ENCODE measurements at places on chromosomes 5 and 9.

DNA sequence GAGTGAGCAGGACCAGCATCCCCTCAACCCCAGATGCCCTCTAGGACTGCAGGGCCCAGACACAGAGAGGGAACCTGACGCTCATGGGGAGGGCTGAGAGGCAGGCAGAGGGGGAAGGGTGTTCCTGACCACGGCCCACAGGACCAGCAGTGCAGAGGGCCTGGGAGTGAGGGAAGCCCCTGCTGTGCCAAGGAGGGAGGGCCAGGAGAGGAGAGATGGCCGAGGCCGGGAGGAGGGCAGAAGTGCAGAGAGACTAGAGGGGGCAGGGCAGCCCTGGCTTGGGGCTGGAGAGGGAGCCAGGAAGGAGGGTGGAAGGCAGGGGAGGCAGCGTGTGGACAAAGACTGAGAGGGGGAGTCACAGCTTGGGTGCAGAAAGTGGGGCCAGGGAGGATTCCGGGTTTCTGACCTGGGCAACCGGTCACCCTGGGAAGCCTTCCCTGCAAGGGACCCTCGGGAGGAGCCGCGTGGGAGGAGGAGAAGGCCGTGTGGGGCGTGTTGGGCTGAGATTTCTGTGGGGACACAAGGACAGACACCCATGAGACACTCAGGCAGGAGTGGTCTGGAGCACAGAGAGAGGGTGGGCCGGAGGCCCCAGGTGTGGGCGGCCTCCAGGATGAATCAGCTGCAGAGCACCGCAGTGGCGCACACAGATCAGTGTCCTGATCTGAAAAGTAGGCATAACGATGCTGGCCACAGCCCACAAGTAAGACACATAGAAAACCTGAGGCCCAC is 117.5 kb downstream of the ADAMTS2 start:
- DNase-seq, result no peak

DNA sequence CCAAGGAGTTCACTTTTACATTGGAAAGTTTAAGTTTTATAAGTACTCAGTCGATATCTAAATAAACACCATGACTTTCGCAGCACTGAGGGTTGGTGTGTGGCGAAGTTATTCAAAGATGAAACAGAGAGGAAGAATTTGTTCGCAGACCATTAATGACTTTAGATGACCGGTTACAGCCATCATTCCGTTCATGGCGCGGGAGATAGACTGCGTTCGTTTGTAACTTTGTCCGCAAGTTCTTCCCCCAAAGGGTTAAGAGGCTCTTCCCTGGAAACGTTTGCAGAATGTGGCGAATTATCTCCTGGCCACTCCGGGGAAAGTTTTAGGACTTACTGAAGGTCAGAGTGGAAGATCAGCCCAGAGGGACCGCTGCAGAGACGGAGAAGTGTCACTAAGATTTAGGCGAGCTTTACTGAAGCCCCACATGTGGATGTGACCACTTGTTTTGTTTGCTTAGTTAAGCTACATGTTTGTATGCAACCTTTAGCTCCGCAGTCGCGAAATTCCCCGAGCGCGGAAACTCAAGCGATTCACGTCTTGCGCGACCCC is 2.2 kb upstream of the FOXD1 start:
- no peak for DNase-seq

DNA sequence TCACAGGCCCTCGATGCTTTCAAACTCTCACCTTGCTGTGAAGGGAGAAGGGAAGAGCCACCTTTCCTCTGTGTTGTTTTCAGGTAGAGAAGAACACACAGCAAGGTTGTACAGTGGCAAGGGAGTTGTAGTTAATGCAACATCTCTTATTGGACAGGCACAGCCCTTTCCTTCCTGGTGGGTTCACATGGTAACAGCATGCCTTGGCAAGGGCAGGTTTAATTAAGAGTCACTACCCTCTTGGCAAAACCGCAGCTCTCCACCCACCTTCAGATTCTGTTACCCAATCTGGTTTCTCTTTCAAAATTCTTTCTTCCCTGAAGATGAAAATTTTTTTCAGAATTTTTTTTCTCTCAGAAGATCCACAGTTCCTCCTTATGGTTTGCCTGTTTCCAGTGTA is 253.1 kb downstream of the TLR4 start:
- no peak for DNase-seq

DNA sequence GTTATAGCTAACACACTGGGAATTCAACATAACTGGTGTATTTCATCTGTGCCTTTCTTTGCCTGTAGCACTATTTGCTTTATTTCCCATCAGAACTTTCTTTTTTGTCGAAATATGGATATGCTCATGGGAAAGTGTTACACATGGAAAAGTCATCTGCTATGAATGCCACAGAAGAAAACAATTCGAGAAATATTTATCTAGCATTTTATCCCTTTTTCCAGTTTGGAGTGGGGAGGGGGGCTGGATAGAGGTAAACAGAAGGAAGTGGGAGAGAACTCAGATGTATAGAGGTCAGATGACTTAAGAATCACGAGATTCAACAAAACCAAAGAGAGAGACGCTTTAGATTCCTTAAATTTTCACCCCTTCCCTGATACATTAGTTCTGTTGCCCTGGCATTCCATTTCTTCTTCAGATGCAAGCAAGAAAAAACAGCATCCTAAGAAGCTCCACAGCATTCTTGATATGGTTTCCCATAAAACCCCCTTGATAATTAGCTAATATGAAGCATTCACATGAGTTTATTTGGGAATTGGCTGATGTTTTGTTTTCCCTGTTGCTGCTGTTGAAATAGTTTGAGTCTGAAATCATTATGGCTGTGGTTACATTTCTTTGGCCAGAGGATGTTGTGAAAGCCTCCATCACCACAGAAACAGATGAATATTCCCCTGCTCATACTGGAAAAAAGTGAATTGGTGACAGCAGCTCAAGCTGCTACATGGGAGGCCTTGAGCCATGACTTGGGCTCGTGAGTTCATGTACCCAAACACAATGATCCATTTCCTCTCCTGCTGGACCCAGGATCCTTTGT is 335.8 kb upstream of the DAB2 start:
- no peak for DNase-seq

GRCh38 chr9:91154686-91155085 is 207.0 kb downstream of the AUH start:
- no peak for DNase-seq

- DNase-seq, result no peak
These were observed 138.6 kb upstream of the SPEF2 start for GRCh38 chr5:35478856-35479682.

DNA sequence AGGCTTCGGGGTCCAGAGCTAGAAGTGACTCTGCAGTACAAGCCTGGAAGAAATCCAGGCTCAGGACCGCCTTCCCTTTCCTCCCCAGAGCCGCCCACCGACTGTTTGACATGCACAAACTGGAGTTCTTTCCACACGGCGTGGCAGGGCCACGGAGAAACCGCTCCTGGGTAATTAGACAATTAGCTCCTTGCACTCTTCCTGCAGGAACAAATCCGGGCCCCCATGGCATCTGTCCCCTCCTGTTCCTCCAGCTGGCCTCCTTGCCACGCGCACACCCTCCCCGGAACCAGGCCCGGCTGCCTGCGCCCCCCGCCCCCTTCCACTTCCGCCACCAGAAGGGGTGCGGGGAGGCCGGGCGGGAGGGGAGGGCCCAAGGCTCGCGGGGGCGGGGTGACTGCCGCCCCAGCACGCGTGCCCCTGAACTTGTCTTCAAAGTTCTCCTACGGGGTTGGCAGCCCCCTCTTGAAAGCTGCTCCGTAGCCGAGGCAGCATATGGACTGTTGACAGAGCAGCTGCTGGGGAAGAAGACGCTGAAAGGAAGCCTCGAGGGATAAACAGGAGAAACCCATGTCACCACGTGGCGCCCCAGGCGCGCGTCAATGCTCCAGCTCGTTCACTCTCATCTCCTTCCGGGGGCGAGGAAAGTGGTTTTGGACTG is 74.3 kb downstream of the SEC61B start:
- DNase-seq, result no peak

DNA sequence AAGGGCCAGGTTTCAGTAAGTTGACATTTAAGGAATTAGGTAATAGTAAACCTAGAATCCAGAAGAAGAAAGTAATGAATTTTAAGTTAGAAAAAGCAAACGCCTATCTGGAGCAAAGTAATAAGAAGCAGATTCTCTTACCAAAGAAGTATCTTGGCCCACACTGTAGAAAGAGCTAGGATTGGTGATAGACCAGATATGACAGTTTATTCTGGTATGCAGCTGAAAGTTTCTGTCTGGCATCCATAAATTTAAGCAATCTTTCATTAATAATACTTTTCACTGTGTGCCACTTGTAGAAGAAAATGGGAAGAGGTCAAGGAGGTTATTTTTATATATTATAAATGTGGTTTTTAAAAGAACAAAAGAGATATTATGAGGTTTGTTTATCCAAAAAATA is 3.0 kb downstream of the RECK start:
- no peak for DNase-seq

GRCh38 chr5:6236858-6237481 is 141.4 kb downstream of the MED10 start:
- DNase-seq, result no peak

DNA sequence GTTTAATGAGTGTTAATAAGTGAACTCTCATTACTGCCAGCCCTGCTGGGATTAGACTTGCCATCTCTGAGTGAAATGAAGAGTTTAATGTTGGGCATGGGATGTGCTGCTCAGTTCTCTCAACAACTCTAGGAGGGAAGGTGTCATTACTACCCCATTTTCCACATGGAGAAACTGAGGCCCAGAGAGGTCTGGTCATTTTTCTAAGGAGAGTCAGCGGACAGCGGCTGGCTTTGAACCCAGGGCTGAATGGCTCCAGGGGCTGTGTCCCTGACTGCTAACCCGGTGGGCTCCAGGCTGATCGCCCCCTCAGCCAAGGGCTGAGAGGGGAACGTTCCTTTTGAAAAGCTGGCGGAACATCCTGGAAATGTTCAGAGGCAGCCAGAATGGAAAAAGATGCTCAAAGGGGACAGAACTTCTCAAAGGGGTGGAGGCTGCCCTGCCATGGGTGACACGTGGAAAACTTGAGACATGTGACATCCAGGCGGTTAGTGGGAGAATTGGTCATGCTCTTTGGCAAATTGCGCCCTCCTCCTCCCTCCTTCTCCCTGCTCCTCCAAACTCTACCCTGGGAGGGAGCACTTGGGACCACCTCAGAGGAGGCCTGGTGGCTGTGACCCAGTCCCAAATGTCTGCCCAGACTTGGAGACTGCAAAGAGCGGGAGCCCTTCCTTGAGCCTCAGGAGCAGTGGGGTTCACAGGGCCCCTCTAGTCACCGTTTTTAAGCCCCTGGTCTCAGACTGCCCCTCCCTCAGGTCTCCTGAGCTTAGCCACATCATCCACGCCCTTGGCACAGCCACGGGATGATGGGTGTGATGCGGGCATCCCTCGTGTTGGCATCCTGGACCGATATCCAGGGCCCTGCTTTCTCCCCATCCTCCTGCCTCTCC is 28.7 kb downstream of the DNM1 start:
- DNase-seq, result no peak

GRCh38 chr5:20286512-20286911 is 298.5 kb upstream of the CDH18 start:
- DNase-seq, result no peak

GRCh38 chr5:177611446-177612214 is 11.7 kb downstream of the B4GALT7 start:
- no peak for DNase-seq

- DNase-seq, result no peak
These were observed 354.5 kb upstream of the ZNF608 start for GRCh38 chr5:125100951-125101350.

- DNase-seq, result no peak
These were observed 16.9 kb upstream of the ZDHHC11B start for GRCh38 chr5:801472-801871.

DNA sequence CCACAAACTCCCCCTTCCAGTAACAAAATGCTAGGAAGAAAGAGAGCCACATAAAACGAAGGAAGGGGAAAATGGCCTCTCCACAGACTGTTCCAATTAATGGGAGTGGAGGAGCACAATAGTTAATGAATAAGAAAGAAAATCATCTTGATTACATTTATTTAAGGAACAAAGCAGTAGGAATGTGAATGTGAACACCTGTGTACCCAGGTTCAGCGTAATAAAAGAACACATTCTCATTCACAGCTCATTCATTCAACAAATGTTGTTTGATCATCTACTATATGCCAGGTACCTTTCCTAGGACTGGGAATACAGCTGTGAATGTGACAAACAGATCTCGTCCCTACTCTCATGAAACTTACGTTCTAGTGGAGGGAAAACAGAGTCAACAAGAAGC is 35.7 kb downstream of the SIL1 start:
- DNase-seq, result no peak

- no peak for DNase-seq
These were observed 41.3 kb downstream of the AP3B1 start for GRCh38 chr5:78253201-78253600.

GRCh38 chr5:10655972-10656830 is 92.3 kb downstream of the ANKRD33B start:
- no peak for DNase-seq

DNA sequence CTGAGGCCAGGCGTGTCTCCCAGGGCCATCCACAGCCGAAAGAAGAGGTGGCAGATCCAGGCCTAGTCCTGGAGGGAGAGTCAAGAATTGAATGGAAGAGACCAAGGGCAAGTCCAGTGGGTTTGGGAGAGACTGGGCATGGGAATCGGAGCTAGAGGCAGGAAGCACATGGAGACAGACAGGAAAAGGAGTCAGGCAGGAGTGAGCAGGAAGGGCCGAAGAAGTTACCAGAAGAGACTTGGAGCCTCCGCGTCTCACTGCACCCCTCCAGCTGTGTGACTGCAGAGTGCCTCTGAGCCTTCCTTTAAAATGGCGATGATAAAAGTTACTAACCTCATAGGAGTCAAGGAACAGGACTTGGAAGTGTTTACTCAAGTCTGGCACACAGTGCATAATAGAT is 64.4 kb upstream of the ANGPTL2 start:
- no peak for DNase-seq

- DNase-seq, result no peak
These were observed 13.0 kb downstream of the CLPTM1L start for GRCh38 chr5:1331861-1332405.

DNA sequence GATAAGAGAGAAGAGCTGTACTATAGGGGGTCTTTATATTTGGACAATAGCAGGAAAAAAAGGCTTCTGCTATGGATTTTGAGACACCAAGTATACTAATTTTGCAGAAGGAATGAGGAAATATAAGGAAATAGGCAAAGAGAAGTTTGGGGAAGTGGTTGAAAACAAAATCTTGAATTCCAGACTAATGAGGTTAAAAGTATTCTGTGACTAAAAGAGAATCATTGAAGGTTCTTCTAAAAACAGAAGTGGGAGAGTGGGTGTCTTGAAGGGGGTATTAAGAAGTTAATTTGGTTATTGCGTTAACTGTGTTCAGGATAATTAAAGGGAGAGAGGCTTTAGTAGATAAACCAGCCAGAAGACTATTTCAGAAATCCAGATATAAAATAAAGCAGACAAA is 148.7 kb downstream of the RFK start:
- no peak for DNase-seq

Data from omental fat pad (tissue), 4 donors.